ENCODE measurements at places on chromosomes 11 and 22.

DNA sequence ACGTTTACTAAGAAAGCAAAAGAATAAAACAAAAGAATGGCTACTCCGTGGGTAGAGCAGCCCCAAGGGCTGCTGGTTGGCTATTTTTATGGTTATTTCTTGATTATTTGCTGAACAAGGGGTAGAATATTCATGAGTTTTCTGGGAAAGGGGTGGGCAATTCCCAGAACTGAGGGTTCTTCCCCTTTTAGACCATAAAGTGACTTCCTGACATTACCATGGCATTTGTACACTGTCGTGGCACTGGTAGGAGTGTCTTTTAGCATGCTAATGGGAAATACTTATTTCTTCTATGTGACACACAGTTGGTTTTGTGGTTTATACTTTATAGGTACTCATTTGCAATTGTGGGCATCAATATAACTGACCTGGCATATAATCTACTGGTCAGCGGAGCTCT is 56.3 kb downstream of the SLN start:
- no peak for DNase-seq

- DNase-seq: no peak
Observed at GRCh38 chr11:10669258-10670033, 24.1 kb downstream of the IRAG1 start.

GRCh38 chr22:45238957-45239680 is 1.6 kb downstream of the KIAA0930 start:
- no peak for DNase-seq

DNA sequence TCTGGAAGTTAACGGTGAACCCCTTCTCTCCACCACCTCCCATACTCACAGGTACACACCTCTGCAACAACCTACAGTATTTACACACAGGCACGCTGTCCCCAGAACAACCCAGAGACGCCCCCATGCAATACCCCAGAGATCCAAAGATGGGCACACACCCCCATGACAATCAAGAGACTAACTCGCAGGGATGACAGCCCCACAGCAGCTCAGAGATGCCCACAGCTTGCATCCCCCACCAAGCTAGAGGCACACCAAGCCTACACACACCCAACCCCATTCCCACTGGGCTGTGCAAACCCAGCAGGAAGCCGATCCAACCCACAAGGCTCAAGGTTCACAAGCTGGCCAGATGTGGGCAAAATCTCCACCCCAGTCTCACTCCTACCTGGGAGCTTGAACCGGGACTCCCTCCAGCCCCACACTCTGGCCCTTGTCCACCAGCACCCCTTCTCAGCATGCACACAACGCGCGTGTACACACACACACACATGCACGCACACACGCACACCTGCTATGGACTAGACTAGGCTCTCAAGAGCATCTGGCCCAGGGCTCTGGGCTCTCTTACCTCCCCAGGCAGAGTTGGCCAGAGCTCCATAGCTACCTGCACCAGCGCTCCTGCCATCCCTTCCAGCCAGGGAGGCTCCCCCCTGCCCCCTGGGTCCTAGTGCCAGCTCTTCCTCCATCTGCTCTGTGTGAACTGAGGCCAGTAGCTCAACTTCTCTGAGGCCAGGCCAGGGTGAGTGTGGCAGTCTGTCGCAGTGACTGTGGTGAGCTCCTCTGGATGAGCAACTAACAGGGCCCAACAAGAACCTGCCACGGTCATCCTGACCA is 11.5 kb downstream of the STARD10 start:
- no peak for DNase-seq

GRCh38 chr11:18144243-18144642 is 11.9 kb downstream of the MRGPRX3 start:
- DNase-seq: no peak

DNA sequence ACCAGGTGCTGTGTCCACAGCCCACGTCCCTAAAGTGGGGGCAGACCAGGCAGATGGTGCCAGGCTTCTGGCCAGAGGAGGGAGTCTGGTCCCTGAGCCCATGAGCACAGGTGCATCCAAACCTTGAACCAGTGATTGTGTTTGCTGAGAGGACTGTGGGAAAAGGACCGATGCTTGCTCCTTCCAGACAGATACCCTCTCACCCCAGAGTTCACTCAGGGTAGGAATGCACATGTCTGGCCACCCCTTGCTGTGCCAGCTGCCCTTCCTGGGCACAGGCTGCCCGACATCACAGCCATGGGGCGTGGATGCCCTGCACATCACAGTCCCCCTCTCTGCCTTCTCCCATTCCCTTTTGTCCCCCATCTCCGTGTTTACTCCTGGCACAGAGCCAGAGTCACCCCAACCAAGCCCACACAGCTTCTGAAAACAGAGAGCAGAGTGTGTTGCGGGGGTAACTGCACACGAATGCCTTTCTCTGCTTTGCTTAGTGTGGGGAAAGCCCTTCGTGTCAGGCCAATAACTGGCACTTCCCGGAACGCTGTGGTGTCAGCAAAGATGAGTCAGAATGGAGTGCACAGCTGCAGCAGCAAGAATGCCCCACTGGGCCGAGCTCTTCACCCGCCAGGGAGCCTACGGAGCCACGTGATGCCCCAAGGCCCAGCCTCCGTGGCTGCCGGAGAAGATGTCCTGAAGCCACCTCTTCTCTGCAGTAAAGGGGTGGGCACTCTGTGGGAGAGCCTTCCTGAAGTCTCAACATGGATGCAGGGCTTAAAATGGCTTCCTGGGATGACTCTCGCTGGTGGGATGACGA is 7.6 kb downstream of the CARS1 start:
- no peak for DNase-seq

- DNase-seq: no peak
Observed at GRCh38 chr11:110720431-110721275, 8.4 kb upstream of the ARHGAP20 start.

DNA sequence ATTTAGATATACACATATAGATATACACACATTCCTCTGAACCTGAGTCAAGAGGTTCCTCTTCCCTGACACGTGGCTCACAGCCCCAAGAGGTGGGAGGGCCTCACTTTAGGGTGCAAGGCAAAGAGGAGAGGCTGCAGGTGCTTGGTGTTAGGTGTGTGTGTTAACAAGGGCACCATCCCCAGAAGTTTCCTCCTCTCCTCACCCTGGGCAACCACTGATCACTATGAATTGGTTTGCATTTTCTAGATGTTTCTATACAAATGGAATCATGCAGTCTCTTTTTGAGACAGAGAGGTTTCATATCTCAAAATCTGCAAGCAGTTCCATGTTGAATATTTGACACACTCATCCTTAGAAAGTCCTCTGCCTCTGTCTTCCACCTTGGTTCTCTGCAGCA is 120.9 kb upstream of the NECTIN1 start:
- DNase-seq: no peak

DNA sequence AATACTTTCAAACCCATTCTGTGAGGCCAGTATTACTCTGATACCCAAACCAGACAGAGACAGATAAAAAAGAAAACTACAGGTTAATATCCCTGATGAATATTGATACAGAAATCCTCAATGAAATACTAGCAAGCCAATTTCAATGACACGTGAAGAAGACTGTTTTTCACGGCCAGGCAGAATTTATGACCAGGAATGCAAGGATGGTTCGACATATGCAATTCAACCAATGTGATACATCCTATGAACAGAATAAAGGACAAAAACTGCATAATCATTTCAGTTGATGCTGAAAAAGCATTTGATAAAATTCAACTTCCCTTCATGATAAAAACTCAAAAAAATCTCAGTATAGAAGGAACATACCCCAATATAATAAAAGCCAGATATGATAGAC is 44.5 kb downstream of the SLC22A24 start:
- DNase-seq: no peak

DNA sequence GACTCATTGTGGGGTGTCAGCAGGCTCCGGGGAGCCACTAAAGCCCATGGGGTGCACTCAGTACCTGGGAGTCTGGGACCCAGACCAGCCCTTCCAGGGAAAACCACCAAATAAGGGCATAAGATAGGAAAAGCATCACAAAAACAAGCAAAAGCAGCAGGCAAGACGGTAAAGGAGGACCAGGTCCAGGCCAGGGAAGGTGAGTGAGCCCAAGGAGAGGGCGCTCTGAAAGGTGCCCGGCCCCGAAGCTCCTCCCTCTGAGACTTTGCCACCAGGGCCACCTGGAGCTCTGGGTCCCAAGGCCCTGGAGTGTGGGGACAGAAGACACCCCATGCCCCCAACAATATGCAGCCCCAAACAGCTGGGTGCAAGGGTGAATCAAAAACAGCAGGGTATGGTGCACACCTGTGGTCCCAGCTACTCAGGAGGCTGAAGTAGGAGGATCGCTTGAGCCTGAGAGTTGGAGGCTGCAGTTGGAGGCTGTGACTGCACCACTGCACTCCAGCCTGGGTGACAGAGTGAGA is 5.2 kb upstream of the IL17REL start:
- DNase-seq: no peak

- no peak for DNase-seq
Observed at GRCh38 chr22:26632422-26633155, 10.8 kb downstream of the CRYBA4 start.

GRCh38 chr11:134261626-134262488 is 8.5 kb downstream of the ACAD8 start:
- no peak for DNase-seq

DNA sequence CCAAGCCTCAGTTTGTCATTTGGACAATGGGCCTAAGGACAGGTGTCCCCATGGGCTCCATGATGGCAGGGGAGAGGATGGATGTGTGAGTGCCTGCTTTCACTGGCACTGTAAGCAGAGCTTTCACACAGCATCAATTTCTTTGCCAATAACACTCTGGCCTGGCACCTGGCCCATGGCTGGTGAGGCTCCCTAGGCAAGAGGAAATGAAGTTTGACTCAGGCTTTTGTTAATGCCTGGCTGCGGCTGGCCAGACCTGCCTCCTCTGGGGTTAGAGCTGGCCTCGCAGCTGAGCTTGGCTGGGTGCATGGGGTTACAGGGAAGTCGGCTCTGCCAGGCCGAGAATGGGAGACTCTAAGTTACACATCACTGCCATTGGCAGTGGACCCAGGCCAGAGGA is 30.0 kb upstream of the SEZ6L start:
- DNase-seq: no peak

- DNase-seq: no peak
Observed at GRCh38 chr22:36192542-36192941, 9.1 kb downstream of the APOL4 start.

- DNase-seq: no peak
Observed at GRCh38 chr11:128821556-128821955, 45.5 kb downstream of the KCNJ1 start.

DNA sequence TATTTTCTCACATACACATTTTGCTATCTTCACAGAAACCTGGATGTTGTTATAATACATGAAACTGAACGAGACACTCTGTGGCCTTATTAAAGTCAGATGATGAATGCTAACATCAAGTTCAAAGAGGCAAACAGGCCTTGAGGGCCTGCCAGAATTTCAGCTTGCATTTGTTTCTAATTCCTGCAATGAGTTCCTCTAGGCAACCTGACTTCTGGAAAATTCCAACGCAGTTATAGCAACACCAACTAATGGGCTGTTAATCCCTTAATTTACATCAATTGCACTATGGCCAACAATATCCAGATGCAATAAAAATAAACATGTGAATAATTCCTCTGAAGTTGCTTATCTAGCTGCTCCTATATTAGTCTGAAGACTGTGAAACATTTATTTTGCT is 19.1 kb downstream of the PAX6 start:
- DNase-seq: no peak

DNA sequence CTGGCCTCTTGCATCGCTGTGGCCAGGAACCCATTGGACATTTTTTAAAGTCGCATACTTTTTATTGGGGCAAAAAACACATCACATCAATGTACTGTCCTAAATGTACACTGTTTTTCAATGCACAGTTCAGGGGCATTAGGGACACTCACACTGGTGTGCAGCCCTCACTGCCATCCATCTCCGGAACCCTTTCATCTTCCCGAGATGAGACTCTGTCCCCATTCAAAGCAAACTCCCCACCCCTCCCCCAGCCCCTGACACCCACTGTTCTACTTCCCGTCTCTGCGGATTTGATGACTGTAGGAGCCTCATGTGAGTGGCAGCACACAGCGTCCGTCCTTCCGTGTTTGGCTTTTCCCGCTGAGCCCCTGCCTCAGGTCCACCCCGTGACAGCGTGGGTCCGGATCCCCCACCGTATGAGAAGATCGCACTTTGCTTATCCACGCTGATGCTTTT is 41.8 kb upstream of the TH start:
- DNase-seq: no peak

DNA sequence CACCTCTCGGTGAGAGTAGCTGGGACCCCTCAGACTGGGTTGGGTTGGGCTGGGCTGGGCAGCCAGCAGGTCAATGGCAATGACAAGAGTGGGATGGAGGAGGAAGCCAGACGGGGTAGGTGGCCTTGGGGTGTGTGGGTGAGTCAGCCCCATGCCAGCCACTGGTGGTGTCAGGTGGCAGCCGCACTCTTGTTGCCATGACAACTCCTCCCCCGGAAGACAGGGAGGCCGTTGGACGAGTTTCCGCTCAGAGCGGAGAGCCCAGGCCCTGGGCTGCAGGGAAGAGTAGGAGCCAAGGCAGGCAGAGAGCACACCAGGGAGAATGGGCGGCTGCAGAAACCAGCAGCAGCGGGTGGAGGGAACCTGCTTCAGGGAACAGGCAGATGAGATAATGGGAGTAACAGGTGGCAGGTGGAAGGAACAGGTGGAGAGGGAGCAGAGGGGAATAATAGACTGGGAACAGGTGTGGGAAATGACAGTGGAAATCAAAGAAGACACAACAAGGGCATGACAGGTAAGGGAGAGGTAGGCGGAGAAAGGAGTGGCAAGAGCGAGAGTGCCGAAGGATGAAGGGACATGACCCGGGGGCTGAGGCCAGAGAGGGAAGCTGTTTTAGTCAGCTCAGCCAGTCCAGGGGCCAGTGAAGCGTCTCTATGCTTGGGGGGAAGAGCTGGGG is 8.7 kb downstream of the SPTBN2 start:
- no peak for DNase-seq

DNA sequence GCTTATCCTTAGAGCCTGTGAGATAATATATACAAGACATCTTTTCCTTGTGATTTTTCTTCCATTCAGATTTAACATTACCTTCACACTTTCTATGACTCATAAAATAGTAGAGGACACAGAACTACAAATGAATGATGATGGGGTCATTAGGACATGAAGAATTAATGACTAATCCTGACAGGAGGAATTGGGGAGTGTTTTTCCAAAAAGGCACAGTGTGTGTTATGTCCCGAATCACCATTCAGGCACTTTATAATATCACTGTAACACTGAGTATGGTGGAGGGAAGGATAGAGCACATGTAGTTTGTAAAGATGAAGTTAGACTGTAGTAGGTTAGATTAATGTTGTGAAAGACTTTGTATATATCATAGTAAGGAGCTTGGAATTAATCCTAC is 391.3 kb downstream of the JRKL start:
- DNase-seq: no peak

- no peak for DNase-seq
Observed at GRCh38 chr11:86390487-86390886, 15.8 kb downstream of the CCDC81 start.
